ENCODE measurements at places on chromosomes 2 and 18. TPM values are rescaled to one million over a fixed set of nuclear protein-coding genes. Genes with fewer than 3 reads are reported as not detected.

- DNase-seq, result no peak
Observed at GRCh38 chr2:188576006-188576405, 284.3 kb downstream of the GULP1 start.

DNA sequence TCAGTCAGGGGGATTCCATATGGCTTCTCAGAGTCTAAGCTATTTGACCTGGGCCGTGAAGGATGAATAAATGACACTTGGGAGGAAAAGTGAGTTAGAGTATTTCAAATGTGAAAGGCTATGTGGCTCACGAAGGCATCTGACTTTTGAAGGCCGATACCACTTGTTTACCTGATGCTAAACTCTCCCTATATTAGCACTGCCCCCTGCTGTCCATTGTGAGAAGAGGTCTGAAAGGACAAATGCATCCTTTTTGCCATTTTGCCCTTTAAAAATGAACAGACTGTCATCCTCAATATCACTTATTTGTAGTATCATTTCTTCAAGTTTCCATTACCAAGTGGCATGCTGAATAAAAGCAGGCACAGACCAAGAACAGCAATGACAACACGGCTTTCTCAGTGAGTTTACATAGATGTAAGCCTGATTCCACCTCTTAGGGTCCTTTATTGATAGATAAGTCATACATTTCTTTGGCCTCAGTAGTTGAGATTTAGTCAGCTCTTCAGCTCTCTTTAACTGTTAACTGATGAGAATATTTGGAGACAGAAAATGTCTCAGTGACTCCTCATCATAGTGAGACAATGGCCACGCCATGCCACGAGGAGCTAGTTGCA lies 40.1 kb downstream of the DOCK10 start:
- peak; percentile 53 for DNase-seq

- DNase-seq, result no peak
Observed at GRCh38 chr2:38074764-38075506, 1.0 kb downstream of the CYP1B1 start.

DNA sequence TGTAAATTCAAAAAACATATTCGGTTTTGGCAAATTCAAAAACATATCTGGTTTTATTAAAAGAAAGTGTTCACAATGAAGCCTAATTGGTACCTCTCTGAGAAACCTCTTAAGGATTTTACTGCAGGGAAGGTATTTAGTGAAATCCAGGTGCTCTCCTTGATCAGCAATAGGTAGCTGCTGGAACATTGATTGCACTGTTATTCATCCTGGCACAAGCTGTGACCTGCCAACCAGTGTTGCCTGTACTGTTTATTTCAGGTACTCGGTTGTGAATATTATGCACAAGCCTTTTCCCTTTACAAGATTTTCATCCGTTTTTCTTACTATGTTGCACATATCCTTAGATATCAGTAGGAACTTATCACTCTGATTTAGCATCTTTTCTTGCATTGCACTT lies 155.8 kb upstream of the ZEB2 start:
- DNase-seq, result no peak

DNA sequence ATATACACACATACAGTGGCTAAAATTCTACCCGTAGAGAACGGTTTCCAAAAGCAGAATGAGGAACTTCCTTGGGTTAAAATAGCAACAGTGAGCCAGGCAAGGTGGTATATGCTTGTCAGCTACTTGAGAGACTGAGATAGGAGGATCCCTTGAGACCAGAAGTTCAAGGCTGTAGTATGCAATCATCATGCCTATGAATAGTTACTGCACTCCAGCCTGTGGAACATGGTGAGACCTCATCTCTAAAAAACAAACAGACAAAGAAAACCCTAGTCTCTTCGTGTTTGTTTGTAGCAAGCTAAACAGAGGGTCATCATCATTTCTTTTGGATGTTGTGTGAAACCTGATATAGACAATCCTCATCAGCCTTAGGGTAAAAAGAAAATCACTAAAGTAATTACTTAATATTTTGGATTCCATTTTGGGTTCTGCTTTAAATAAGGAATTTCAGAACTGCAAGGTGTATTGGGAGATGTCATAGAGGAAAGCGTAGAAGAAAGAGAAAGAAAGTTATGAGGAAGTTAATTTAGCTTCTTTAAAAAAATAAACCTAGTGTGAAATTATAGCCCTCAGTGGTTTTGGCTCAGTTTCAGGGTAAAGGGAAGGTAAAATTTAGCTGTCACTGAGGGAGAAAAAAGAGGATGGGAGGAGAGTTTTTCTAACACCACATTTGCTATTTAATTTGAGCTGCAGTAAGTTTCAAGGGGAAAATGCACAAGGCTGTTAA lies 46.5 kb downstream of the PLEK start:
- DNase-seq, result no peak

DNA sequence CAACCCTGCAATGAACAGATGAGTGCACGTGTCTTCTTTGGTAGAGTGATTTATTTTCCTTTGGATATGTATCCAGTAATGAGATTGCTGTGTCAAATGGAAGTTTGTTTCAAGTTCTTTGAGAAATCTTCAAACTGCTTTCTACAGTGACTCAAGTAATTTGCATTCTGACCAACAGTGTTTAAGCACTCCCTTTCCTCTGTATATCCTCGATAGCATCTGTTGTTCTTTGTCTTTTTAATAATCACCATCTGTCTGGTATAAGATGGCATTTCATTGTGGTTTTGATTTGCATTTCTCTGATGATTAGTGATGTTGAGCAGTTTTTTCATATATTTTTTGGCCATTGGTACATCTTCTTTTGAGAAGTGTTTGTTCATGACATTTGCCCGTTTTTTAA lies 1608.3 kb upstream of the ZEB2 start:
- no peak for DNase-seq

DNA sequence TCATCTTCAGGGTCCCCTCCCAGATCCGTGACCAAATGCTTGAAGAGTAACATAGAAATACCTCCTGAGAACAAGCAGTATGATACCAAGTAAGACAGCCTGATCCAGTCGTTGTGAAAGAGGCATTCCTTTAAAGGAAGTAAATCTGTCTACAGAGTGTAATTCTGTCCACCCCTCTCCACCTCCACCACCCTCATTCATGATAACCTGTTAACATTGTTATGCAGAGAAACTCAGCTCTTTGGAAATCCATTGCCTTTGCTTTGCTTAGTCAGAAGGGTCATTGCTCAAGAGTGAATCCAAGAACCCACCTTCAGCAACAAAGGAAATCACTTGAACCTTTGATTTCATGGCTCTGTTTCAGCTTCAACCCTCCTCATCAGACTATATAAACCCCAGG lies 155.6 kb downstream of the CYP26B1 start:
- DNase-seq, result no peak

DNA sequence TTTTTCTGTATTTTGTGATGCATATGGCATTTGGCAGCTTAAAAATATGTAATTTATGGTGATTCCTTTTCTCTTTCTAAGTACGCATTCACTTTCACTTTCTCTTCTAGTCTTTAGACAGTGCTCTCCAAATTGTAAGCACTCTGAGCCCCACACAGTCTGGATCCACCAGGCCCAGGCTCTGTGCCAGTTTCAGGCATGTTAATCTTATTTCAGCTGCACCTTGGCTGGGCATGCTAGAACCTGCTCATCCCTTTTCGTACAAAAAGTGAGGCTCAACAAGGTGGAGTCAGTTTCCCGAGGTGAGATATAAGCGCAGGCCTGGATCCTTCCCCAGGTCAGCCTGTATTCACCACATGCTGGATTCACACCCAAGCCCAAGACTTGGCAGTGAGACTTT lies 203.9 kb downstream of the MTX2 start:
- DNase-seq, result peak; percentile 44

The POU3F3 gene
- total RNA-seq, result not detected

DNA sequence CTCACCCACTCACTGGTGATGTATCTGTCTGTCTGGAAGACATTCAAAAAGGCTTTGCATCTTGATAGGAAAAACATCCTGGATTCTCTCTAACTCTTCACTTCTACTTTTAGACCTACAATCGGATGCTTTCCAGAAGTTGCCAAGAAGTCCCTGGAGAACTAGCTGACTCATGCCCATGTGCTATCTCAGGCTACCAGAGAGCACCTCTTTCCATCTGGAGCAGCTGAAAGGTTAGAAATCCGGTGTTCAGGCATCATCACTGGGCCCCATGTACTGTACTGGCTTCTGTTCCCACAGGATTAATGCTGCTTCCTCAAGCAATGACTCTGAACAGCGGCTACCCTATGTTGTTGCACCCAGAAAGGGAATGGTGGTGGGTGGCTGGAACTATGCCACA lies 259.0 kb downstream of the NBAS start:
- DNase-seq, result peak; percentile 27

GRCh38 chr2:145914716-145915115 lies 1394.8 kb upstream of the ZEB2 start:
- no peak for DNase-seq

- peak; percentile 16 for DNase-seq
Observed at GRCh38 chr2:44137872-44138551, 30.7 kb upstream of the PPM1B start.
